ENCODE measurements at places on chromosomes 12 and 14.

- no peak for DNase-seq
Observed at GRCh38 chr12:105587237-105587636, 256.7 kb downstream of the C12orf75 start.

GRCh38 chr12:51904951-51905470 is 2.3 kb upstream of the ACVRL1 start:
- no peak for DNase-seq

DNA sequence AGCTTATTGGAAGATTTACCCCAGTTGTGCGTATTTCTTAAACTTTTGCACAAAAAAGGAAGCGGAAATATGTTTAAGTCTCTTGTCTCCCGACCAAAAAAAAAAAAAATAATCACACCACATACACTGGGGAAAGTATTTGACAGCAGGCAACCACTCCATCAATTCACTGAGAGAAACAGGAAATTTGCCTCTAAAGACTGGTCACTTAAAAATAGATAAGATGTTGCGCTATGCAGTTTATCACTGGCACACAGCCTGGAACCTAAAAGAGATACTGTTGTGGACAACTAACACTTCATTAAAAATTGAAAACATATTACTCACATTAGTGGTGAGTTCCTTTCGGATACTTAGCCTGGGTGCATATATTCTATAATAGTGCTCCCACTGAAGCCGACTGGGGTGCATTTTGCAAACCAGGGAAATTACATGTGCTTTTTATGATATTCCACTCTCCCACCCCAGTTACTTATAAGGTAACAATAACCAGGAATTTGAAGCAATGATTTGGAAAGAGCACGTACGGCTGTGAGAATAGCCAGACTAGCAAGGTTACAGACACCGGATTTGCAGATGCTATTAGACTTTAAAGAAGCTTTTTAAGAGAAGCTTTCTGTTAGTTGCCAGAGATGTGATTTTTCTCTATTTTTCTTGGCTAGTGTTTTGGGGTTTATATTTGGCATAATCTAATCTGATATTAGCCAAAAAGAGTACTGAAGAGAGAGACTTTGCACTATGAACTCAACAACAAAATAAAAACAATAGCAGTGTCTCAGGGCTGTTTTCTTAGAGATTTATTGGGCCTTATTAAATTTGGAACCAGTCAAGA is 311.5 kb downstream of the NOVA1 start:
- no peak for DNase-seq

DNA sequence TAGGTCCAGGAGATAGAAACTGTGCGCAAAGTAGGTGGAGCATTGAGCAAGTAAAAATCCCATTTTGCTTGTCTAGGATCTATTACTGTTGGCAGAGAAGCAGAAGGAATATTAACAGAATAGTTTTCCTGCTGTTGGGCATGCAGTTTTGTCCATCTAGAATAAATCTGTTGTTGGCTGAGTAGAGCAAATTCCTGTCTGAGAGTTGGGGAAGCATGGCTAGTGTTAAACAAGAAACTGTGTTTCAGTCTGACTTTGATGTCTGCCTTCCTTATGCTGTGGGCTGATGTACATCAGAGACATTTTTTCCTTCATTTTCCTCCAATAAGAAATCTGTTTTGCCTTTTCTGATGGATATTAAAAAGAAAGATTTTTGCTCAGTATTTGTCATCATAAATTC is 98.2 kb downstream of the RAD52 start:
- no peak for DNase-seq

DNA sequence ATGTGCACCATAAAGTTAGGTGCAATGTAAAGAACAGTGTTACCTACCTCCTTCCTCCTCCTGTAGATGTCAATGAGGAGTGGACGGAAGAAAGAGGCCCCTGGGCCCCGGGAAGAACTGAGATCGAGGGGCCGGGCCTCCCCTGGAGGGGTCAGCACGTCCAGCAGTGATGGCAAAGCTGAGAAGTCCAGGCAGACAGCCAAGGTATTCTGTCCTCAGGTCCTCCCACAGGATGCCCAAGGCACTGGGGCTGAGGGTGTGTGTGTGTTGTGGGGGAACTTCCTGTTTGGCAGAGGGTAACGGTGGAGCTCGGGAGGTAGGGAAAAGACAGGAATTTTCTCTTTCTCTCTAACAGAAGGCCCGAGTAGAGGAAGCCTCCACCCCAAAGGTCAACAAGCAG is 6.4 kb downstream of the ATN1 start:
- no peak for DNase-seq

DNA sequence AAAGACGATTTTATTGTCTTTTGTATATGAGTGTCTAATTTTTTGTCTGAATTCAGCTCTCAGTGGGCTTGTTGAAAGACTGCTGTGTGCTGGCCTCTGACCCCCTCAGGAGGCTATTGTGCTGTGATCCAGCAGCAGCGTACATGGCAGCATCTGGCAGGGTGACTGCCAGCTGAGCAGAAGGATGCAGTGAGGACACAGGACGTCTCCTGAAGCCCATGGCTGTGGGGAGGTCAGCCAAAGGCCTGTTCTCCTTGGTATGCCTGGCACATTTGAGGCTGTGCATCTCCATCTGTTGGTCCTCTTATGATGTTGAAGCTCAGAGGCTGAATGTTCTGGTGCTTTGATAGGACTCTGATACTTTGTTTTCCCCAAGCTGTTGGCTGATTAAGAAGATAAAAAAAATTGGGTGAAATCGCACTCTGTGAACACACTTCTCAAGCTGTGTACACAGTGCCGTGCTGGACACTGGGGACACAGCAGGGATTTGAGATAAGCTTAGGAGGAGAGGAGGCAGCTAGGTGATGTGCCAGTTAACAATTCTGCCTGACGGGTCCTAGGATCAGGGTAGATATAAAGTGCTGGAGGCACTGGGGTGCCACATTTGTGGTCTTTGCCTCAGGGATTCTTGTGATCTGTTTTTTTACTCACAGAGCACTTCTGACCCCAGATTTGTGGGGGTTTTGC is 37.5 kb downstream of the EID3 start:
- no peak for DNase-seq

- no peak for DNase-seq
Observed at GRCh38 chr14:91253795-91254323, 9.4 kb upstream of the GPR68 start.

GRCh38 chr14:103277931-103278330 is 56.1 kb upstream of the EIF5 start:
- DNase-seq = no peak

DNA sequence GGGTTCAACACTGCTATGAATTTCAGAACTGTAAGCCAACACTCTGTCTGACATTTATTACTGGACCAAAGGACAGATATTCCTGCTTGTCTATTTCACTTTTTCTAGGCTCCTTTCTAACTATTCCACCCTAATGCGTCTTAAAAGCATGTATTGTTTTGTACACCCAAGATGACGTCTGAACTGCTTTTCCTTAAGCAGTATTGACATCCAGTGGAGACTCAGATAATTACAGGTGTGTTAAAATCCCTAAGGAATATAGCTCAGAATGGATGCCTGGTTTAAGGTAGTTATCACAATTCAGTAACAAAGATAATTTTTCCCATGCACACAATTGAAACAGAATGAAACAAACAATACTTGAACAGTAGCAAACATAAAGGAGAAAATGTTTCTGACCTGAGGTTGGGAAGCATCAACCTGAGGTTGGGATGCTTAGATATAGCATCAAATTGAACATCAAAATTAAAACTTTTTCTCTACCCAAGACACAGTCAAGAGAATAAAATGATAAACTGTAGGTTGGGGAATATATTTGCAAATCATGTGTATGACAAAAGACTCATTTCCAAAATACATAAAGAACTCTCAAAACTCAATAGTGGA is 93.7 kb upstream of the PTPRR start:
- no peak for DNase-seq

DNA sequence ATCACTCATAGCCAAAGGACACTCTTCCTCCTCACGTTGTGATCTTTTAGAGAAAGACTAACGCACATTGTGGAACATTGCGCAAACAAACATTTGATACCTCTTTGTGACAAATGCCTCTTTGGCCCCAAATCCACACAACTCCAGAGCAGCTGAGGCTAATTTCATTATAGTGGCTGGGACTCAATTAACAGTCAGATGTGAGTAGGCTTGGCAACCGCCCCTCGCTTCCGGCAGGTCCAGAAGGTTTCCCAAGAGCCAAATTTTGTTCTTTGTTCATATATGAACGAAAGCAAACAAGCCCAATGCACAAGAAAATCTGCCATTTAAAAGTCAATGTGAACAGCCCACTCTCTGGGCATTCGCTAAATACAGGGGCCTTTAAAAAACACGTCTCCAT is 273.9 kb downstream of the GLT1D1 start:
- DNase-seq = no peak

GRCh38 chr14:77605392-77605972 is 11.0 kb downstream of the SPTLC2 start:
- DNase-seq = no peak

GRCh38 chr12:21992823-21993222 is 51.6 kb upstream of the ABCC9 start:
- no peak for DNase-seq

DNA sequence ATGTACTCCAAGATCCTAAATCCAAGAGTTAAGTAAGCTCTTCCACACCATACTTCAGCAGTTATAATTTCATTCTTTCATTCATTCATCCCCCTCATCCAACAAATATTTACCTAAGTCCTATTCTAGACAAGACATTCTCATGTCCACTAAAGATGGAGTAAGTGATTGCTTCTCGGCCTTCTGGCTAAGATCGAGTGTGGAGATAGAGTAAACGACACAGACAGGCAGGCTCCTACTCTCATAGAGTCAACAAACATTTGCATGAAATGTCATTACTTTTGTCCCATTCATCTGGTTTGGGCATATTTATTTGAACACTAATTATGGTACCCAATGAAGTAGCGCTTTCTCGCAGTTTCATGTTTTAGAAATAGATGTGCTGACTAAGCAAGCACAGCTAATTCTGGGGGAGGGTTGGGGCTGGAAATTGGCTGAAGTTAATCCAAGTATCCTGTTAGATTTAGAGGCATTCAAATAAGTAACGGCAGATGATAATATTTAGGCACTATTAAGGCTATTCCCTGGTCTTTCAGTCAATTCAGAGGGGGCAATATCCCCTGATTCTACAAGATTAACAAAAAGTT is 176.5 kb downstream of the CEP128 start:
- no peak for DNase-seq

DNA sequence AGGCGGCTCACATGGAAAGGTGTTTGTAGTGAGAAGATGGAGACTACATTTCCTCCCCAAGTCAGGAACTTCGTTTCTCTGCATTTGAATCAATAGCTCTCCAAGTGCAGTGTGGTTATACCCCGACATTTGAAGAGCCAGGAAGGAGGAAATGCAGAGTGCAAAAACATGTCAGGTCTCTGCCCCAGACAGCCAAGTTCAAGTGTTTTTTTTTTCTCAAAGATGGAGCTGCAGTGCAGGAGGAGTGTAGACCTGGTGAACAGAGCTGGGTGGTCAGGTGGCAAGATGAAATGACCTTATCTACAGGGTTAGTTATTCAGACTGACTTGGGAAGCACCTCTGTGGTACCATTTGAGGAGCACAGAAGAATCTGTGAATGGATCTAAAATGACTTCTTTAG is 21.3 kb downstream of the MLXIP start:
- DNase-seq = no peak

GRCh38 chr14:52944254-52944653 is 6.6 kb downstream of the FERMT2 start:
- DNase-seq = no peak

DNA sequence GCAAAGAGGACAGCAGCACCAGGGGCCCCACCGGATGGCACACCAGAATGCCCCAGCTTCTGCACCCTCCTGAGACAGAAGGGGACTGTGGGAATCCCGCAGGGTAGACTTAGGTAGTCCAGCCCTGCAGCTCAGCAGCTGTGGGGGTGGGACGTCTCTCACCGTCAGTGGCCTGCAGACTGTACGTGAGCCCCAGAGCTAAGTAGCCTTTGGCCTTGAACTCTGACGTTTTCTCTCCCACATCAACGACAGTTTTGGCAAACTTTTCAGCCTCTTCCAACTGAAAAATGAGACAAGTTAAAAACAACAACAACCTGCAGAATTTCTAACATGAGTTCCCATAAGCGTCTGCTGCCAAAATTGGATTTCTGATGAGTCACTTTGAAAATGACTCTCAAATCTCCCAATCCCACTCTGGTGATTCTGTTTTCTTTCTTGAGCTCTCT is 161.4 kb downstream of the TTC7B start:
- DNase-seq = no peak

- DNase-seq = no peak
Observed at GRCh38 chr12:2032506-2032905, 20.3 kb upstream of the CACNA1C start.

DNA sequence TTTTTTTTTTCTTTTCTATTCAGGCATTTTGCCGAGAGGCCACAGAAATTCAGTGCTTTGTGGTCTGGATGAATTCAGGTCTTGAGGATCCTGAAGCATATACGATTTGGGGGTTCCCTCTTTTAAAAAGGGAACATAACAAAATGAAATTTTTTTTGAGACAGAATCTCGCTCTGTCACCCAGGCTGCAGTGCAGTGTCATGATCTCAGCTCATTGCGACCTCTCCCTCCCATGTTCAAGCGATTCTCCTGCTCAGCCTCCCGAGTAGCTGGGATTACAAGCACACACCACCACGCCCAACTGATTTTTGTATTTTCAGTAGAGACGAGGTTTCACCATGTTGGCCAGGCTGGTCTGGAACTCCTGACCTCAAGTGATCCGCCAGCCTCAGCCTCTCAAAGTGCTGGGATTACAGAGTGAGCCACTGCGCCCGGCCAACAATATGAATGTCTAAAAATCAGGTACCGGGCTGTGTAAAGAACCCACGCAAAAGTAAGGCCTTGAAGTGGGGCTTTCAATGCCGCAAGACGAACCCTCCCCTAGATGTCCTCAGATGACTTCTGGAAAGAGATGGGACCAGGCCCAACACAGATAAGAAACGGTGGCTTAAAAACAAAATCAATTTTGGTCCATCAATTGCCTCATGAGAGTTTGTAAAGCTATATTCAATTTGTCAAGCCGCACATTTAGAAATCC is 30.0 kb downstream of the TESC start:
- no peak for DNase-seq

DNA sequence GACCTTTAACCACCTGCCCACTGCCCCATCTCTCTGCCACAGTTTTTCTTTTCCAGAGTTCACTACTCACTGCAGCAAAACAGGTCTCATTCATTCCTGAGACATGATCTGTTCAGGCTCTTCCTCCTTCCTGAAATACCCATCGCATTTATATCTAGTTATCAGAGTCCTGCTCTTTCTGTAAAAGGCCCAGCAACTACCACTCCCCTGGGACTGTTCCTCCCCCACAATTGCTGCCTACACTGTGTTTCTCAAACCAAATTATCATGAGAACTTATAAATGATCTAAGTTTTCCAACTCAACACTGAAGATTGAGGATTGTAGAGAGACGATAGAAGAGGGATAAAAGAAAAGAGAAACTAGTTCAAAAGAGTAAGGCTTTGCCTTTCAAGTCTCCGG is 40.8 kb upstream of the EPS8 start:
- no peak for DNase-seq

- no peak for DNase-seq
Observed at GRCh38 chr14:105850853-105851581, 324.6 kb downstream of the TMEM121 start.

- no peak for DNase-seq
Observed at GRCh38 chr14:83463500-83464098, 1929.9 kb upstream of the SEL1L start.

GRCh38 chr12:111942557-111942956 is 70.4 kb downstream of the TMEM116 start:
- no peak for DNase-seq
